Retina (tissue), 1 donor: ENCODE measurements at places on chromosomes 3 and 15.

GRCh38 chr15:68921926-68922325, 8.4 kb upstream of the SPESP1 start:
- DNase-seq: no peak

DNA sequence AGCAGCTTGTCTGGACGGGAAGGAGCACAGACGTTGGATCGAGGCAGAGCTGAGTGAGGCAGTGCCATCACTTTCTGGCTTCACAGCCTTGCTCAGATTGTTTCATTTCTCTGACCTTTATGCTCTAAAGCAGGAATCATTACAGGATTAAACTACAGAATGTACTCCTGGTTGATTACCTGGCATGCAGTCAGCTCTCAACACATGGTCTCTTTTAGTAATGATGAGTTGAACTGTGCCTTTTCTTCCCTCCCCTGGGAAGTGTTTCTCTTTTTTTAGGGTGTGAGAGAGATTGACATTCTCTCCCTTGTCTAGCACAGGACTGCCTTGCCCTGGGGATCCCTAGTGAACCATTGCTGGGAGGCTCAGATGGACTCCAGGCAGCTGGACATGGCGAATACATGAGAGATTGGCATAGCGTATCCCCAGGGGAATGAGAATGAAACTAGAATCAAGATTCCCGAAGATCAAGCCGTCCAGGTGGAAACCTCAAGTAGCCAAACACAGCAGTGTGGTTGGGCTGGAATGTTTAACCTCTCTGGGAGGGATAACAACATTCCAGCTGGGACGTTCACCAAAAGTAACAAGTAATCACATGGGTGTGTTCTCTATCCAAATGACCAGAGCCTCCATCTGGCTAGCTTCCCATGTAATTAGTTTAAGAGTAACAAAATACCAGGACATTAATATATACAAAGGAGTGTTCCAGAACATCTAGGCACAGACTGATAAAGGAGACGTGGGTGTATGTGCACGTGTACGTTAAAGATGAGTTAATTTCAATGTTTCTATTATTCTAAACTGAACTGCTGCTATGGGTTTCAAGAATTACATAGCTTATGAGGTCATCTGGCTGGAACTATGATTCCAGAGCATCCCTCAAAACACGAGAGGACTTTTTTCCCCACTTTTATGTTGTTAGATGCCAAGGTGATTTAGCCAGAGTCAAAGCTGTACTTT, 118.6 kb upstream of the NR2E3 start:
- no peak for DNase-seq

GRCh38 chr3:98188545-98188944, 22.0 kb downstream of the OR5H15 start:
- no peak for DNase-seq

GRCh38 chr15:68554721-68555678, 23.8 kb upstream of the CORO2B start:
- no peak for DNase-seq

DNA sequence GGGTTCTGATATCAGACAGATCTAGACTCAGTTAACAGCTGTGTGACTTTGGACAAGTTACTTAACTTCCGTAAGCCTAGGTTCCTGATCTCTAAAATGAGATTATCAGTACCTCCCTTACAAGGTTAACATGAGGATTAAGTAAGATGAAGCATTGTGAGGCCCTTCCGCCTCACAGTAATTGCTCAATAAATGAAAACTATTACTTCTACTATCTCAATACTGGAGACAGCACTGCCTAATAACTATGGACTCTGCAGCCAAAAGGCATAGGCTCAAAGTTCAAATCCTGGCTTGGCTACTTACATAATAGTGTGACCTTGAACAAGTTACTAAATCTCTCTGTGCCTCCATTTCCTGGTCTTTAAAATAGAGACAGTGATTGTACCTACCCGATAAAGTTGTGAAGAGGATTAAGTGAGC, 82.0 kb upstream of the ATP11B start:
- no peak for DNase-seq

GRCh38 chr3:20056725-20057611, 16.7 kb downstream of the KAT2B start:
- no peak for DNase-seq

DNA sequence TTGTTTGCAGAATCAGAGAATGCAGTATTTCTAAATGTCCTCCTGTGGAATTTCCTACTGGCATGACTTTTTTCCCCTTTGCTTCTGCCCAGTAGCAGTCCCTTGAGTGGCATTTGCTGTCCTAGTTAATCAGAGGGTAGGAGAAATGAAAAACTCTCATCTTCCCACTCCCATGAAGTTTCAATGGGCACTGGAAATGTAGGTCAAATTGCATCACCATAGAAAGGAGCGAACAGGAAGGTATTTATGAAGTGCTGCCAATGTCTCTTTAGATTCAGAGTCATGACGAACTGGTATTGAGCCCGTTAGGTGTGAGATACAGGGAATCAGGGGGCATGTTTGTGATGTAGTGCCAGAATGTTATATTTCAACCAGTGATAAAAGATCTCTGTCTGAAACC, 23.2 kb downstream of the ATXN7 start:
- DNase-seq: peak; percentile 60

- peak; percentile 88 for DNase-seq
Observed at GRCh38 chr3:141392897-141393734, 24.8 kb downstream of the ZBTB38 start.

- DNase-seq: peak; percentile 92
Observed at GRCh38 chr3:9102240-9102981, 139.1 kb upstream of the RAD18 start.
